Activated naive CD4-positive, alpha-beta T cell treated with anti-CD3 and anti-CD28 coated beads, Interleukin-2, amount 10 ng/mL, durations not matched to agents 7 days and 5 days (primary cell): ENCODE measurements at places on chromosomes 11 and 22.

DNA sequence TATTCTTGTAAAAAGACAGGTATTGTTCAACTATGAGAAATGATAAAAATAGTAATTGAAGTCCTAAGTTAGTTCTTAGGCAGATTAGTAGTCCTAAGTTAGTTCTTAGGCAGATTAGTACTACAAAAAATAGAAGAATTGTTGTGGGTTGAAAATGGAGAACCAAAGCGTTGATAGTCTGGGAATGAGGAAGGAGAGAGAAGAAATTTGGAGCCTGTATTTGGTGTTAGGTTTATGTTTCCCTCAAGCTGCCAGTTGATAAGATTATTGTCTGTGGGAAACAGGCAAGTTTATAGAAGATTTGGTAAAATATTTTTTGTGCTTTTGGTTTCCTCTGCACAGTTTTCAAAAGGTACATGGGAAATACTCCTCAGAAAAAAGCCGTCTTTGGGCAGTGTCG lies 3.6 kb downstream of the BCO2 start:
- DNase-seq = no peak

DNA sequence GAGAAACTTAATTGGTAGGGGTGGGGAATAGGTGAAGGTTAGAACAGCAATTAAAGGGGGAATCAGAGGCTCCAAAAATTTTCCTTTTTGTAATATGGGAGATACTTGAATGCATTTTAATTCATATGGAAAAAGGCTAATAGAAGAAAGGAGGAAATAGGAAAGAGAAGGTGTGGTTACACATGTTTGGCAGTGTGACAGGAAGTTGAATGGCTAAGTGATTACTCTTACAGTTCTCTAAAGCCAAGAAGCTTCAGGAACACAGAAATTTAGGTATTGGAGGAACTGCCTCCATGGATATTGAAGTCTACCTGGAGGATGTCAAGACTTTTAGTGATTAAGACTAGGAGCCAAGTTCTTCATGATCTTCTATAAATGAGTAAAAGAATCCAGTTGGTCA lies 6.3 kb downstream of the NXPE2 start:
- DNase-seq = no peak

- DNase-seq = no peak
These were observed 10.4 kb upstream of the TUB start for GRCh38 chr11:8070417-8071115.

DNA sequence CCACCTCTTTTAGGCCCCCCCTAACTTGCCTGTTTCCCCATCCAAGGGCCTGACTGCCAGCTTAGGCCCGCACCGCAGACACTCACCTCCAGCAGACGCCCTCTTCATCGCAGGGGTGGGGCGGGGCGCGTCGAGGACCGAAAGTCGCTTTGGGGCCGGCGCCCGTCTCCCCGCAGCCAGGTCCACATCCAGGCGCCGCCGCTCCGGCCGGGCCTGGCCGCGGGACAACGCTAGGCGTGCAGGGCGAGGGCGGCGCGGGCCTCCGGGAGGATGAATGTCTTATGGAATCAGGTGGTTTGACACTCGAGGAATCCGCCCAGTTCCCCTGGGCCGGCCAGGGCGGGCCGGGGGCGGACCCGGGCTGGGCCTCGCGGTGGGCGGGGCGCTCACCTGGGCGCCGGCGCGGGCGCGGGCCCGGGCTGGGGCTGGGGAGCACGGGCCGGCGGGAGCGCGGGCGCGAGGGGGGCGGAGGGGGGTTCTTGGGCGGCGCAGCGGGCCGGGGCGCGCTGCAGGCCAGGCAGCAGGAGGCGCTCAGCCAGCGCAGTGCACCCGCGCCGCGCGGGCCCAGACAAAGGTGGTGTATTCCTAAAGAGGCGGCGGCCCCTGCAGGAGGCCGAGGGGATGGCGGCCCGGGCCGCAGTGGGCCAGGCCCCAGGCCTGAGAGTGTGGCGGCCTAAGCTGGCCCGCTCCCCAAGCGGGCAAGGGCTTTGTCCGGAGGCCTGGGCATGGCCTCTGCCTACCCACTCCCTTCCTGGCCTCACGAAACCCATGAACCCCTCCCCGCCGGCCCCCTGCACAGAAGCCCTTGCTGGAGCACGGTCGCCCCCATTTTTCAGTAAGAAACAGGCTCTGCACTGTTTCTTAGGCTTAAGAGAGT lies 177.6 kb downstream of the IGLL1 start:
- DNase-seq = peak; percentile 72

DNA sequence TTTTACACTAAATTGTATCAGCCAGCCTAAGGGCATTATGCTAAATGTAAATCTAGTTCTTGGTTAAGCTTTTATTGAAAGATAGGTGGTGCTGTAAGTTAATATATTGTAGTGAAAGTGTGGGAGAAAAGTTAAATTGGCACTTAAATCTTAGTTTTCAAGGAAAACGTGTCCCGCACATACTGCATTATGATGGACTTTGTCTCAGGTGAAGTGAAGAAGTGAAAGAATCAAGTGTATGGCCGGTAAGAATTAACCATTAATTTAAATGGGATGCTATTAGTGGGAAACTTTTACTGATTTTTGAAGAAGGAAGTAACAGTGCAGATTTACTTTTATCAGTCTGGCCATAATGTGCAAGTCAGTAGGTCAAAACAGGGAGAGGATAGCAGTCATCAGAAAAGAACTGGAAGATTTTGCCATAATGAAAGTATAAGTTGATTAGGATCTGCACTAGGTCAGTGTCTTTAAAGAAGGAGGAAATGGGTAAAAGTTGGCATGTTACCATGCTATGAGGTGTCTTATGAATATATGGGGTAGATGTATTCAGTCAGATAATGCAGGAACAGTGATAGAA lies 81.6 kb downstream of the PDHX start:
- no peak for DNase-seq

DNA sequence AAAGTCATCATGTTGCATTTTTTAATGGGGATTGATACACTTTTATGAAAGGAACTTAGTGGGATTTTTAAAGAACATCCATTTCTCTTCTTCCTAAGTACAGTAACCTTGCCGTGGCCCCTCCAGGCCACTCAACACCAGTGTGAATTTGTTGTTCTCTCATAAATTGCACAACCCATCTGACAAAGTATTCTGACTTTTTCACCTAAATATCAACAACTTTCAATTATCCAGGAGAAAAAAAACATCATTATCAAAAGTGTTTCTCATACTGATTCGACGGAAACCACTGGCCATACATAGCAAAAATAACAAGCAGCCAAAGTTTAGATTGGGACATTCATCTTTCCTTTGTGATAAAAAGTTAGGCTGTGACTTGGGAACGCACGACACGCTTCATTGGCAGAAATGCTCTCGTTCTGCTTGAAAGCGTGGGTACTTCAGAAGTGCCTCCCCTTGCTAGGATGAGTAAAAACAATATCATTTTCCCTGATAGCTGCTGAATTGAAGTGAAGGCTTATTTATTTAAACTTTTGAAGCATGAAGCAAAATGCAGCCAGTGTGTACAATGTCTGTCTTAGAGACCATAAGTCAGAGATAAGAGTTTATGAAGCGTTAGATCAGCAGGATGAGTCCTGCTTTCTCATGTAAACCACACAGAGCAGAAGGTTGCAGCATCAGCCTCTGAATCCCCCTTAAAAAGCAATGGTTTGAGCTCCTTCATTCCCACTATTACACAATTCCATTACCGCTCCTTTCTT lies 20.6 kb upstream of the EIF3M start:
- no peak for DNase-seq

DNA sequence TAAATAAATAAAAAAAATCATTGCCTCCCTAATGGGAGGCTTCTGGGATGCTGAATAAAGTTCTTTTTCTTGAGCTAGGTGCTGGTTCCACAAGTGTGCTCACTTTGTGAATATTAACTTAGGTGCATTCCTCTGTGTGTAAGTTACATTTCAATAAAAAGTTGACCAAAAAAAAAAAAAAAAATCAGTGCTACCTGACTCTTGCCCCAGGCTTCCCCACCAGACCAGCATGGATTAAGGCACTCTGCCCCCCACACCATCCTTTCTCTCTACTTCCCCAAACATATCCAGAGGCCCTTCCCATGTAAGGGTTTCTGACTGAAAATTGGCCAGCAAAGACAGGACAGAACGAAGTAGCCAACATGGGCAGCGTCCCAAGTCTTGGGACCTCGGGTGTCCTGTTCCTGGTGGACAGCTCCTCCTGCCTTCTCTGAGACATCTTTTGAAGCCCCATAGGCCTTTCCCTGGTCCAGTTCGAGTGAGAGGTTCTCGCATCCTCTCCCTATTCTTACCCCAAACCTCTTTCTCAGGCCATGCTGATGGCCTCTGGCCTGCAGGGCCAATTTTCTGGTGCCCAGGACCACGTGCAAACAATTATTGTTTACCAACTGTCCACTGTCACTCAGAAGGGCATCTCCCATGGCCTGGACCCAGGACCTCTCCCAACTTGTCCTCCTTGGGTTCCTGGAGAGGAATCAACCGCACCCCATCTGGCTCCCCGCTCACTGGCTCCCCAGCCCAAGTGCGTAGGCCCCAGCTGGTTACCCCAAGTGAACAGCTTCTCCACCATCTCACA lies 14.9 kb upstream of the KCTD14 start:
- no peak for DNase-seq

GRCh38 chr11:3207526-3208189 lies 11.0 kb downstream of the MRGPRG start:
- DNase-seq = no peak

GRCh38 chr11:114262681-114263512 lies 33.3 kb upstream of the NNMT start:
- DNase-seq = peak; percentile 44

GRCh38 chr11:47998733-47999359 lies 18.5 kb downstream of the PTPRJ start:
- no peak for DNase-seq

DNA sequence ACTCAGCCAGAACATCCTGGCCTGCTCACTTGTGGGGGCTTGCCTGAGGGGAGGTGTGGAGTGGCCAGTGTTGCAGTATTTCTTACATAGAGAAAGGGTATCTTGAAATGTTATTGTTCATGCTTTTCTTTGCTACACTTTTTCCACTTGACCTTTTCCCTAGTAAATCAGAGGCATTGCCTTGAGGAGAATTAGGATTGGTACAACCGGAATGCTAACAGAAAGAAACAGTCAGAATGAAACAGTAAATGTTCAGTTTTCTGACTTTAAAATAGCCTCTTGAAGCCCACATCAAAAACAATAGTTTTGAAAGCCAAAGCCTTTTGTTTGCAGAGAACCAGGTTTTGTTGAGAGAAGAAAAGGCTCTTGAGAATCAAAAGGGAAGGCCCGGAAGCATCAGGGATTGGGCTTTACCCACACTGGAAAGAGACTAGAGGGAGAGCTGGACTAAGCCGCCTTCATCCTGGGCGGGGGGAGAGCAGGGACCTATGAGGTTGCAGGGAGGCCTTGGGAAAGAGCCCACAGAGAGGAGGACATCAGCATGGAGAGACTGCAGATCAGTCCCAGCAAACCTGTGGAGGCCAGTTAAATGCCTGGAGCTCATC lies 12.4 kb downstream of the ADM start:
- no peak for DNase-seq

DNA sequence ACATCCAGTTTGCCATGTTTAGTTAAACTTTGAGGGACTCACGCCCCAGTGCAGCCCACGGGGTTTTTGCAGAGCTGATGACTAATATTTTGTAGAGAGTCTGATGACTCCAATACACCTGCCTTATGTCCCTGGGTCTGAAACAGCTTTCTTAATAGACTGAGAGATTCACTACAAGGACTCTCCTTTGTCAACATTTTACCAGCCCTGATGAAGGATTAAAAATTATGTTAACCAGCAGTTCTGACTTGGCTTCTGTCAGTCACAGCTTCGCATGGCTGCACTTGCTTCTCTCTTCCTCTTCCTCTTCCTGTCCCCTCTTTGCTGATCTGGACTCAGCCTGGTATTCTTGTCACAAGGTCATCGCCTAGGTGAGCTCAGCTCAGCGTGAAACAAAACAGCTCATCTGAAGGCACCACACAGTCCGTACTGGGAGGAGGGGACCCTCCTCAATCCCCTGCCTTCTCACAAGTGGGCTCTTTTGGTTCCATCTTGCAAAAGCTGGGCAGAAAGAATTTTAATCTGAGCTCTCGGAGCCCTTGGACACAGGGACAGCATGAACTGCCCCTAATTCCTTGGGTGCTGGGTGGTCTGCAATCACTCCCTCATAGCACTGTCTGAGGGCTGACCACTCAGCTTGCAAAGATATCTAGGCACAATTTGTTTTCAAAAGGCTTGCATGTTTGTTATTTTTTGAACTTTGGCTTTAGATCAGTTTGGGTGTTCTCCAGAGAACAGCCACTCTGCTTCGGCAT lies 38.1 kb upstream of the POU2AF1 start:
- no peak for DNase-seq

DNA sequence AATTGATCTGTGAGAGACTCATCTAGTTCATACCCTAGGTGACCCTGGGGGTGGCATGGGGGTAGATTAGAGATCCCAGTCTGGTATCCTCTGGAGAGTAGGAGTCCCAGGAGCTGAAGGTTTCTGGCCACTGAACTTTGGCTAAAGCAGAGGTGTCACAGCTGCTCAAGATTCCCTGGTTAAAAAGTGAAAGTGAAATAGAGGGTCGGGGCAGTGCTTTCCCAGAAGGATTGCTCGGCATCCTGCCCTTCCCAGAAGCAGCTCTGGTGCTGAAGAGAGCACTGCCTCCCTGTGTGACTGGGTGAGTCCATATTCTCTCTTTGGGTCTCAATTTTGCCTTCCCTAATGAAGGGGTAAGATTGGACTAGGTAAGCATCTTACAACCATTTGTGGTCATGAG lies 653 bp downstream of the IL18BP start:
- no peak for DNase-seq

- peak; percentile 91 for DNase-seq
These were observed 8.4 kb downstream of the FAM118A start for GRCh38 chr22:45318168-45318557.

DNA sequence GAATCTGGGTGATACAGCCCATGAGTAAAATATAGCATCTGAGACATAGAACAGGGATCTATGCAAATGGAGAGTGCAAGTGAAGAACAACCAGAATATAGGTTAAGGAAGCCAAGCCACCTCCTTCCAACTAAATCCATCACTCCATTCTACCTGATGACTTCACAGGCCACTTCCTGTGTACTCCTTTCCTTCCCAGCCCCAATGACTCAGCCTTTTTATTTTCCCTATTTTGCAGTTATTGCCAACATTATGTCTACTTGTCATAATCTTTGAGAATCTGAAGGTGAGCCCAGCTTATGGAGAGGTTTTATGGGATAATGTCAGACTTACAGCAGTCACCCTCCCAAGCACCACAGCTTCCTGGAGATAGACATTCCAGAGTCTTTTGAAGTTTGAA lies 1.4 kb upstream of the OR52M1 start:
- DNase-seq = no peak
